ENCODE measurements at places on chromosomes 1 and 21.

- no peak for DNase-seq
Measured at GRCh38 chr1:22591576-22591975, 28.3 kb downstream of the EPHA8 start.

- no peak for DNase-seq
Measured at GRCh38 chr1:74531796-74532195, 19.4 kb upstream of the LRRC53 start.

DNA sequence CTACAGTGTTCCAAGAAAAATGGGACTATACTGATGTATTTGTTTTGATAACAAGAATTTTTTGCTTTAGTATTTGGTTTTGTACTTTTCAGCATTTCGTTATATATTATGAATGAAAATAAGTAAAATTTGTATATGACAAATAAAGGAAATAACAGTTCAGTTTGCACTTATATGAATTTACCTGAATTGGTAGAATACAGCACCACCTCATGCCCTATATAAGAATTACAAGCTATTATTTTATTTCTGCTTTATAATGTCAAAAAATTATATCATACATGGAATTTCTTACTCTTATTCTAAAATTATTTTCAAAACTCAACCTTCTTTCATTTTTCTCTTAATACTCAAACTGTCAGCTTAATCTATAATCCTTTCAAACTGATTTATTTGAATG lies 14.6 kb downstream of the EFCAB7 start:
- DNase-seq, result no peak

DNA sequence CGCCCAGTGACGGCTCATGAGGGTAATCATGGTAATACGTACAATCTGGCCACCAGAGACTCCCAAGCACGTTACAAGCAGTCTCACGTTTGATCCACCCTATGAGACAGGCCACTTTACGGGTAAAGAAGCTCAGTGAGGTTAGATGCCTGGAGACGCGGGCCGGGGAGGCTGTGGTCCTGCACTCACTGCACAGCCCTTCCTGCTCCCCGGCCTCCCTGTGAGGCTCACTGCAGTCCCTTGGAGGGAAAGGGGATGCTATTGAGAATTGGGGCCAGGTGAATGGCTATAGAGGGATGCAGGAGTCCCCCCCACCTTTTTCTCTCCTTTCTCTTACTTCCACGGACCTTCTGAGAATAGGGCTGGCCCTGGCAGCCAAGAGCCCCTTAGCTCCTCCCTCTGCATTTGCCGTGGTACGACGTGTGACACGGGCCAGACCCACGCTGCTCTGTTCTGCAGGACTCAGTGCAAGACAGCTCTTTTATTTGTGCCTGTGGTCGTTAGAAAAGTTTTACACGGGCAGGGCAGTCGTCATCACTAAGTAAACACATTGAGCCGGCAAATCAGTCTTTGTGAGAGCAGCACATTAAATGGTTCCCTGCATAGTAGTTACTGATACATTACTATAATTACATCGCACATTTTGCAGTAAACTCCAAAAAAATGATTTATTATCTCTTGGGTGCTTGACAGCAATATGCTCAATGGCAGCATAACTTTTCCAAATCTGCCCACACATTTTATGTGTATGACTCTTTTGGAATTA lies 18.8 kb downstream of the KIF26B start:
- DNase-seq, result no peak

DNA sequence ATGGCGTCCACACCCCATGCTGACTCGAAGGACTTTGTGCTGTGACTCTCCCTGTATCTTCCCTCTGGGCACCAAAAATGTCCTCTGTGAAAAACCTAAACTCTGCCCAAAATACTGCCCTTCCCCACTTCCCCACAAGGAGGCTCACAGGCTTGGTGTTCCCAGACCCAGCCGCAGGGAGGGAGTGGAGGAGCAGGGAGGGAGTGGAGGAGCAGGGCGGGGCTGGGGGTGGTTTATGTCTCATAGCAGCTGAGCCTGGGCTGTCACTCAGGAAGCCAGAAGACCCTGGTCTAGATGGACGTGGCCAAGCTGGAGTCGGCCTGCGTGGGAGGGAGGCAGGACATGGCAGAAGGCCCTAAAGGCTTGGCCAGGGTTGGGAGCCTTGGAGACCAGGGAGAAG lies 461.7 kb downstream of the PTPRU start:
- DNase-seq, result no peak

DNA sequence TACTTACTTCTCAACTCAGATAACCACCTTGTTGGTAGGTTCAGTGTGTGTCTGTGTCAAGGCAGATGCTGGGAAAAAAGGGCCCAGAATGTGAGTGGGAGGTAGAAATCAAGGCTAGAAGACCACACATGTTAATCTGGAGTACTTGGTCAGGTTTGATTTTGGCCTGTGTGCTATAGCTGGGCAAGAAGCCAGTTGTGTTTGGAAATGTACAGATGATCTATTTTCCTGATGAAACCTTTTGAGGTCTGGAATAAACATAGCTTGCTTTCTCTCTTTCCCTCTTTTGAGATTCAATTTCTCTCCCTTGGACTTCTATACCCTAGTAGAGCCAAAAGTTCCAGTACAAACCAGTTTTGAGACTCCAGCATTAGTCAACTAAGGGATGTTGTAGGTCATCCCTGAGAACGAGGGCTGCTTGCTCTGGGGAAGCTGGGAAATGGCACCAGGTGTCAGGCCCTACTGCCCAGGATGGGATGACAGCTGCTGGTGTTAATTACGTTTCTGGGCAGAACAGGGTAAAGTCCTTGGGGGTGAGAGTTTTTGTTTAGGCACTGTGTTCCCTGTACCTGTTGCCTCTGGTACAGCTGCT lies 15.8 kb downstream of the MAPKAPK2 start:
- no peak for DNase-seq

- no peak for DNase-seq
Measured at GRCh38 chr1:60599574-60599973, 482.8 kb upstream of the NFIA start.

DNA sequence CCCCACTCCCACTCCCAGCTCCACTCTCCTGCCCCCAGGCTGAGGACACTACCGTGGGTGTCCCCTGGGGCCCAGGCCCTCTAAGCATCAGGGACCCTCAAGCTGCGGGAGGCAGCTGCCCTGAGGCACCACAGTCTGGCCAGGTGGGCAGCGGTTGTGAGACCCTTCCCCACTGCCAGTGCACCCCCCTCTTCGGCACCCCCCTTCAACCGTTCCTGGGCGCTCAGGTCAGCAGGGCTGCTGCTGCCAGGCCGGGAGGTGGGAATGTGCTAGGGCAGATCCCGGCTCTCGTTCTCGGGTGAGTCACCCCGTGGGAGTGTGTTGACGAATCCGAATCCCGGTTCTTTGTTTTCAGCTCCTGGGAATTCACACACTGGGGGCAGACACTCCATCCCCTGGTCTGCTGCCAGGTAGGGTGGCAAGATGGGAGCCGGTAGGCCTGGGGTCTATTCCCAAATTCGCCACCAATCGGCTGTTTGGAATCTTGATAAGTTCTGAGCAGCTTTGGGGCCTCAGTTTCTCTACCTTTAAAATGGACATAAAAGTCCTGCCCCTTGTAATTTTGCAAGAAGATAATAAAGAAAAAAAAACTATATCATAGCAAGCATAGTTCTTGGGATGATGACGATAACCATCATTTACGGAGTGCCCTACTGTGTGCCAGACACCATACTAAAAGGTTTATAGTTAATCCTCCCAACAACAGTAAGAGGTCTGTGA lies 28.5 kb upstream of the CASZ1 start:
- no peak for DNase-seq

DNA sequence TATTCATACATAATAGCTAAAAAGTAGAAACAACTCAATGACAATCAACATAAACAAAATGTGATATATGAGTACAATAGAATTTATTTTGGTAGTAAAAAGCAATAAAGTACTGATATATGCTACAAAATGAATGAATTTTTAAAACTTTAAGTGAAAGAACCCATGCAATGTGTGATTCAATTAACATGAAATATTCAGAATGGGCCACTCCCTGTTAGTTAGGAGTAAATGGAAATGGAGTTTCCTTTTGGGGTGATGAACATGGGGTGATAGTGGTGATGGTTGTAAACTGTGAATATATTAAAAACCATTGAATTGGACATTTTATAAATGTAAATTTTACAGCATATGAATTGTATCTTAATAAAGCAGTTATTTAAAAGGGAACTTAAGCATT lies 366.7 kb upstream of the SGIP1 start:
- DNase-seq, result no peak

GRCh38 chr1:101004061-101004460 lies 21.5 kb downstream of the DPH5 start:
- no peak for DNase-seq

DNA sequence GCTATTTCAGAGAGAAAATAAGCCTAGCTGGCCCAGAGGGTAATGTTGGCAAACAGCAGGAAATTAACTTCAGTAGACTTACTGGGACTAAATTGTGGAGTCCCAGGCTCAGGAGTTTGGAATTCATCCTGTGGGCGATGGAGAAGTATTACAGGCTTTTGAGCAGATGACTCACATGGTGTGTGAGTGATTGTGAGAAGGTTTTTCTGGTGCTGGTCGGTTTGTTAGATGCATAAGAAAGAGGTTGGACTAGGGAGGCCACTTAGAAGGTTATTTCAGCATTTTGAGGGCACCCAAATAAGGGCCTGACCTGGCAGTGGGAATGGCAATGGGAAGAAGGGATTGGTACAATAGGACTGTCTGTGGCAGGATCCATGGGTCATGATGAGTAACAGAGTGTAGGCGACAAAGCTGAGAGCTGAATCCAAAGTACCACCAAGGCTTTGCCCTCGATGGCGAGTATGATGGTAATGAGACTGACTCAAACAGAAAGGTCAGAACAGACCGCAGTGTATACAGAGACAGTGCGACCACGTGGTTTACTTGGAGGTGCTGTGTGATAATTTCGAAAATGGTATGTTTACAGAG lies 69.2 kb upstream of the KIF26B start:
- no peak for DNase-seq

DNA sequence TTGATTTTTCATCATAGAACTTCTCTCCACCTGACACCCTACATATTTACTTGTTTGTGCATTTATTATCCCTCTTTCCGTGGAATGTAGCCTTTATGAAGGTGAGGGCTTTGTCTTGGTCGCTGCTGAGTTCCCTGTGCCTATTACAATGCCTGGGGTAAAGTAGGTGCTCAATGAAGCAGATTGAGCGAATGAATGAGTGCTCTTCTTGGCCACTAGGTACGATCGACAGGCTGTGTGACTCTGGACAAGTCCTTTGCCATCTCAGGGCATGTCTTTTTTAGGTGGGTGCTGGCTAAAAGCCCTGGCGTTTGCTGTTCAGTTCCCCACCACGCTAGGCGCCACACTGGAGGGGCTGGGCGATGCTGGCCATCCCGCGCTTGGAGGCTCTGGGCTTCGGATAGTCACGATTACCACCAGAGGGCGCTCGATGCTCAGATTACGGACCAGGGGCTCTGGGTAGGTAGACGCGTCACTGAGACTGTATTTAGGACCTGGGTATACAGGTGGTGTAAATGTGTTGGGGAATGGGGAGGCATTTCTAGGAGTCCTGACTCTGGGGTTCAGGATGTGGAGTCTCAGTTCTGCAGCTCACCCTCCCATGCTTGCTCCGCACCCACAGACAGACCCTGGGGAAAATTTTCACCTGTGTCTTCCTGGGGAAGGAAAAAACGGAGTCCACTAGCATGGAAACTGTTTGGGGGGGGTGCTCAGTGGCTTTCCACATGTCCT lies 71.0 kb upstream of the CSF3R start:
- peak; percentile 64 for DNase-seq

GRCh38 chr1:41822866-41823265 lies 95.9 kb downstream of the HIVEP3 start:
- no peak for DNase-seq

DNA sequence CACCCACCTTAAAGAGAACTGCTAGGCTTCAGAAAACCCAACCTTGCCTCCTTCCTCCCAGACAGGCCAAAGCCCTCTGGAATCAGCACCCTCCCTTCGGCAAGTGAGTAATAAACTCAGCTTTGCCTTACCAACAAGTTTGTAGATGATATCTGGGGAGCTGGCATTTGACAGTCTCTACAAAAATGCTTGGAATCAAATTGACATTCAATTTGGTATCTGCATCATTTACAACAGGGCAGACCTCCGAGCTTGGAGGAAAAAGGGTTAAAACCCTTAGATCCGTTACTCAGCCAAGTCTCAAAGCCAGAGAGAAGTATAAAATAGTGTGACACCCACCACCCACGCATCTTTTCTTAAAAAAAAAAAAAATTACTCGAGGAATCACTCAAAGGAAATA lies 149.3 kb upstream of the EDN2 start:
- no peak for DNase-seq

DNA sequence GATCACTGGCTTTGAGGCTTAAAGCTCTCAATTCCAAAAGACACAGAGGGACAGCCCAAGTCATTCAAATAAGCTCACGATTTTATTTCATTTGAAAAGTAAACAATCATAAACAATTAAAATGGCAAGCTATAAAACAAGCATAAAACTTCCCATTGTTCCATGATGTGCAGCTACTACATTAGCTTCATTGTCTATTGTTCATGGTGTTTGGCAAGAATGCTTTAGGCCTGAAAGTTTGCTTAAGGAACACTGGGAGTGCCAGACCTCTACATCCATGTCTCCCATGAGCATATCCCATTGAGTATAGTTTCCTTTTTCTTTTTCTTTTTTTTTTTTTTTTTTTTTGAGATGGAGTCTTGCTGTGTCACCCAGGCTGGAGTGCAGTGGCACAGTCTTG lies 286.1 kb upstream of the ESRRG start:
- DNase-seq, result no peak

- DNase-seq, result no peak
Measured at GRCh38 chr1:179440971-179441370, 75.2 kb downstream of the AXDND1 start.

- DNase-seq, result no peak
Measured at GRCh38 chr1:174296309-174296708, 137.0 kb downstream of the RABGAP1L start.

DNA sequence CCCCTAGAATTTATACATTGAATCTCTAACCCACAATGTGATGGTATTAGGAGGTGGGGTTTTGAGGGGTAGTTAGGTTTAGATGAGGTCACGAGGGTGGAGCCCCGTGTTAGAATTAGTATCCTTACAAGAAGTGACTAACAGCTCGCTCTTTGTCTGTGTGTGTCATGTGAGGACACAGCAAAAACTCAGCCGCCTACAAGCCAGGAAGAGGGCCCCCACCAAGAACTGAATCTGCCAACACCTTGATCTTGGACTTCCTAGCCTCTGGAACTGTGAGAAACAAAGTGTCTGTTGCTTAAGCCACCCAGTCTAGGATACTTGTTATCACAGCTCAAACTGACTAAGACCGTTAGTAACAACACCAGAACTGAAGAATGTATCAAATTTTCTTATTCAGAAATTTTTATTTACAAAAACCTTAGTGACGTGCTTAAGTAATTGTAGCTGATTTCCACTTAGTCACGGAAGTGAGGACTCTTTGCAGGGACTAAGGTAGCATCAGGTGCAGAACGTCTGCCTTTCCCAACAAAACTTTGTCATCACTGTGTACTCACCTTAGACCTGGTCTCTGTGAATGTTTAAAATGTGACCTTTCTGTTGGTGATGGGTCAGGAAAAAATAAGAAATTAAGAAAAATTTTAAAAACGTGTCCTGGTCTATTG lies 24.5 kb upstream of the LRRC8C start:
- DNase-seq, result no peak
